ENCODE measurements at places on chromosomes 7 and 10.

- DNase-seq = no peak
Measured at GRCh38 chr7:108188724-108189123, 58.6 kb upstream of the LAMB4 start.

GRCh38 chr10:69846293-69846921, 44.7 kb downstream of the COL13A1 start:
- DNase-seq = no peak

GRCh38 chr7:21304808-21305375, 123.0 kb upstream of the SP4 start:
- no peak for DNase-seq

GRCh38 chr10:119515511-119516045, 26.9 kb downstream of the RGS10 start:
- DNase-seq = no peak

GRCh38 chr10:71393841-71394475, 2.8 kb upstream of the CDH23 start:
- no peak for DNase-seq

GRCh38 chr7:22235134-22235533, 121.8 kb downstream of the RAPGEF5 start:
- no peak for DNase-seq

DNA sequence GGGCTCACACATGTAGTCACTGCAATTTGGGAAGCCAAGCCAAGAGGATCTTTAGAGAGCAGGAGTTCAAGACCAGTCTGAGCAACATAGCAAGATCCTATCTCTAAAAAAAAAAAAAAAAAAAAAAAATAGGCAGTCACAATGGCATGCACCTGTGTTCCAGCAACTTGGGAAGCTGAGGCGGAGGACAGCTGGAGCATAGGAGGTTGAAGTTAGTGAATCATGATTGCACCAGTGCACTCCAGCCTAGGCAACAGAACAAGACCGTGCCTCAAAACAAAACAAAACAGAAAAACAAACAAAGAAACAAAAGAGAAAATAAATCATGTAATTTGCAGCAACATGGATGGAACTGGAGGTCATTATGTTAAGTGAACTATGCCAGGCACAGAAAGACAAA, 33.6 kb upstream of the BICC1 start:
- DNase-seq = no peak

DNA sequence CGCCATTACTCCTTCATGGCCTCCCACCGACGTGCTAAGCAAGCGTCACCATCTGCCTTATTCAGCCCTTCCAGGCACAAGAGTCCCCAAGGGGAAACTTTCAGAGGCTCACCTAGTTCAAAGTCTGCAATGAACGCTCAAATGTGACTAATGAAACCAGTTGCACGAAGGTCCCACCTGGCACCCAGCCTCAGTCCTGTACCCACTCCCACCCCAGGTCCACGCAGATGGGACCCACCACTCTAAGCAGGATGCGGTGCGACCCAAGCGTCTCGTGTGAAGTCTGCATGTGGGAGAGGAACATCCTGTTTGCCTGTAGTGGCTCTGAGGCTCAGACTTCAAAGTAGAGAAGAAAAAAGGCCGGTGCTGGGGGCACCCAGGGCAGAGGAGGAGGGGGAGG, 40.3 kb downstream of the RGS10 start:
- DNase-seq = no peak

- no peak for DNase-seq
Measured at GRCh38 chr10:22367471-22367870, 22.2 kb downstream of the SPAG6 start.

GRCh38 chr7:9391221-9391620, 957.8 kb downstream of the NXPH1 start:
- DNase-seq = no peak

DNA sequence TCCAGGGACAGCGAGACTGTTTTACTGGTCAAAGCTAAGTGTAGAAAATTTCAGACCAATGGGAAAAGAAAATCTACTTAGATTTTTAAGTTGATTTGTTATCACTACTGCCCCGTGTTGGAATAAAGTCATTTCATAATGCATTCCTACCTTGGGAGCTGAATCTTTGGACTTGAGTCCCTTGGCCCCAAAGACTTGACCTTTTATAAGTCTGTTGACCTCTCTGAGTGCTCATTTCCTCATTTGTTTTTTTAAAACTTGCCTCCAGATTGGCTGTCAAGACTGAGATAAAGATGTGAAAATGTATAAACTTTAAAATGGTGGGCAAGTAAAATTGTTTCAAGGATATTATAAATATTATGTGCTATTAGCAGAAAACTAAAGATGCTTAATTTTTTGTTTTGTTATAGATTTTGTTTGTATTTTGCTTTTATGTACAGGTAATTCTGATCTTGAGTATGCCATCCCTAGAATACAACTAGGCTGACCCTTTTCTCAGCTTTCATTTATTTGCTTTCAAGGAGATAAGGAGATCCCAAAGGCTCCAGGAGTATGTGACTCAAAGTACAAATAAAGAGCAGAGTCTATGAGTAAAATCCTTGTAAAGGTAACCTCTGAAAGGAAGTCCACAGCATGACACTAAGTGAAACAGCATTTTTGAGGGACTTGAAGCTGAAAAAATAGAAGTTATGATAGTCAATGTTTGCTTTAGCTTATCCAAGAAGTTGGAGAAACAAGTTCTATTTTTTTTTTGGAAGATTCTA, 54.6 kb downstream of the TMEM26 start:
- DNase-seq = no peak

DNA sequence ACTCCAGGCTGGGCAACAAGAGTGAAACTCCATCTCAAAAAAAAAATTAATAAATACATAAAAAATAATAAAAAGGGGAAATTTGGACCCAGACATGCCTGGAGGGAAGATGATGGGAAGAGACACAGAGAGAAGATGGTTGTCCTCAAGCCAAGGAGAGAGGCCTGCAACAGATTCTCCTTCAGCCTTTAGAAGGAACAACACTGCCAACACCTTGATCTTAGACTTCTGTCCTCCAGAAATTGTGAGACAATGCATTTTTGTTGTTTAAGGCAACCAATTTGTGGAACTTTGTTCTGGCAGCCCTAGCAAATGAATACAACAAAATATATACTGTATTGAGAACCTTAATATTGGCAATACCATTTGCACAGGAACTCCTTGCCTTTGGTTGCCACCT, 180.3 kb upstream of the TNS3 start:
- DNase-seq = no peak

DNA sequence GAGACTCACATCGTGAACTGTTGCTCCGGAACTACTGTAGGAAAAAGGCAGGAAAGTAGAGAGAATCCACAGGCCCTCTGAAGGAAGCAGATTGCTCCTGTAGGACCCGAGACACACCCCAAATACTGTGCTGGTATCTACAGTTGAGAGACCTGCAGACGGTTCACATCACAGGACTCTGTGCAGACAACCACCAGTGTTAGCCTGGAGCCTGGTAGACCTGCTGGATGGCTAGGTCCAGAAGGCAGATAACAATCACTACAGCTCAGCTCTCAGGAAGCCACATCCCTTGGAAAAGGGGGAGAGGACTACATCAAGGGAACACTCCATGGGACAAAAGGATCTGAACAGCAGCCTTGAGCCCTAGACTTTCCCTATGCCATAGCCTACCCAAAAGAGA, 311.8 kb upstream of the PRKCQ start:
- no peak for DNase-seq

GRCh38 chr7:78792006-78792405, 661.5 kb downstream of the MAGI2 start:
- no peak for DNase-seq

- no peak for DNase-seq
Measured at GRCh38 chr7:121604627-121605316, 208.7 kb upstream of the FAM3C start.

DNA sequence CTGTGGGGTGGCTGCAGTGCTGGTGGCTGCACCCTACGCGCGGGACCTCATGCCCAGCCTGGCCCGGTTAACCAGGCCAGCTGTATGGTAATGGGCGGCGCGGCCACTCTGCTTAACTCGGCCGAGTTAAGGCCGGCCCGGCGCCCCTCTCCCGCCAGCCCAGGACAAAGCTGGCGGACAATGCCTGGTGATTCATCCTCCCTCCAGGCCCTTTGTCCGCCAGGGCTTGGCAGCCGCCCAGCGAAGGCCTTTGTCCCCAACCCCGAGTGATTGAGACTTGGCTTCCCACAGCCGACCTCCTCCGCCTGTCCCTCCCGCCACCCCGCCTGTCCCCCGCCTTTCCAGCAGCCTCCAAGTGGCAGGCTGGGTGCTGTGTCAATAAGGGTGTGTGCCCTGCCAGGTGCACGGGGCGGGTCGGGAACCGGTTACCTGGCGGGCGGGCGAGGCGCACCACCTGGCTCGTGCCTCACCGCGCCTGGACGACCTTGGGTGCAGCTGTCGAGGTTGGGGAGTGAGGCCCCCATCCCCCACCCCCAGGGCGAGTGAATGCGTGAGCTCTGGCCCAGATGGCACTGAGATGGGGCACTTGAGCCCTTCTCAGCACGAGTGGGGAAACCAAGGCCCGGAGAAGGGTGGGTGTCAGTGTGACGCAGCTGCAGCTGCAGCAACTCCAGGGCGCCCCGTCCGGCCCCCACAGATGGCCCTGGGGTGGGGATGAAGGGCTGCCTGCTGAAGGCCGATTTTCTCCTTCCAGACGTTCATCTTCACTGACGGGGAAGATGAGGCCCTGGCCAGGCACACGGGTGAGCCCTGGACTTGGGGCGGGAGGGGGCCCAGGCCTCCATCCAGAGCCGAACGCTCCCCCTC, 4.6 kb downstream of the LFNG start:
- peak; percentile 24 for DNase-seq

DNA sequence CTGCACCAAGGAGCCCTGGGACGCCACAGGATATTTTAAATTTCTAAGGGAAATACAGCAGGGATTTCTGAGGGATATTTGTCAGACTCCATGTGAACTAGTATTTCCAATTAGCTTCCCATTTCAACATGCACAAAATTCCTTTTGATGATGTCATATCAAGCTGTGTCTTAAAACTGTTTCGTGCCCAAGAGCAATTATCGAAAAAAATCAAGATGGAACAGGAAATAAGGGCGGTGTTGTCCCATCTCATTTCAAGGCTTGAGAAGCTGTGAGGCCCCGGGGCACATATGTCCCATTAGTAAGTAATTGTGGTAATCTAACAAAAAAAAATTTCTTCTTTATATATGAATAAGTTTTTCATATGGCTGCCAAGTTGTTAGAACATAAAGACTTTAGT, 47.4 kb downstream of the PPP1R17 start:
- DNase-seq = no peak

DNA sequence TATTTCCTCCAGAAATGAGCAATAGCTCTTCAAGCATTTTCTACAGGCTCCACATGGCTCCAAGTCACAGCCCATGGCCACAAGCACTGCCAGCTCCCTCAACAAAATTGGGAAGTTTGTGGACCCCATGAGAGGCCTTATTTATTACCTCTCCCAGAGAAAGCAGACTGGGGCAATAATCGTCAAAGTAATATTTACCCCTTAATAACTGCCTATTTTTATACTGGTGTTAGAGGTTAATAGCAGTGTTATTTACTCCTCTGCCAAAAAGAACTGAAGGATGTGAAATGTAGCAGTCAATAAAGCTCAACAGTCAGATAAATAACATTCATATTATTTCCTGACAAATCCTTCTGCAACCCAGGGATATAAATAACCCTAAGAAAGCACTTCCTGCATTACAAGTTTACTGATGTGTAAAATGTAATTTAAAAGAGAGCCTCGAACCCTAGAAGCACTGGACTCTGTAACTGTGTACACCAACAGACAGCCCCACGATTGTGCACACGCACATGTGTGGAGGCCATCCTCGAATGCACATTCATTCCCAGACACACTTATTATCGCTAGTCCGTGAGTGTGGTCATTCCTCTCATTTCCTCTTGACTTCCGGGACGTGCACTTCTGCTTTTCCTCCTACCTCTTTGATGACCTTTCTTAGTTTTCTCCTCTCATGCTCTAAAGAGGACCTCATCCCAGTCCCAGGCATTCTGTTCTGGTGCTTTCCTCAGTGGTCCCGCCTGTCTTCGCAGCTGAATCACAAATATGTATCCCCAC, 157.4 kb downstream of the EVX1 start:
- DNase-seq = no peak

GRCh38 chr7:70744492-70744891, 387.5 kb upstream of the GALNT17 start:
- DNase-seq = no peak

GRCh38 chr7:22671177-22671879, 55.7 kb upstream of the IL6 start:
- no peak for DNase-seq

DNA sequence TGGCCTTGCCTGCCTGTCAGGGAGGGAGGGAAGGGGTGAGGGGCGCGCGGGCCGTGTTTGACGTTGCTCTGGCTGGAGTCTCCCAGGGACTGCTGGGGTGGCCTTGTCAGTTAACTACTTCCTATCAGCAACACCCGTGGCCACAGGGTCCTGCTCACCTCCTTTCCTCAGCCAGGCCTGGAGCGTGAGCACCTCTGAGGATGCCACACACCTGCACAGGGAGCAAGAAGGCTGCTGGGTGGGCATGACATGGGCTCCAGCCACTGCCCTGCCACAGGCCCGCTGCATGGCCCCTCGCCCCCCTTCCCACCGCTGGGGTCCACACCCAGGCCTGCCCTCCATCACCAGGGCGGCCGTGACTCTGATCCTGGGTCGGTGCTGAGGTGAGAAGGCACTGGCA, 212.4 kb downstream of the ELFN1 start:
- DNase-seq = peak; percentile 76

GRCh38 chr10:86004337-86004736, 362.3 kb downstream of the GRID1 start:
- DNase-seq = no peak

- no peak for DNase-seq
Measured at GRCh38 chr7:47758546-47758945, 176.6 kb upstream of the TNS3 start.

- no peak for DNase-seq
Measured at GRCh38 chr7:148142660-148143248, 447.8 kb upstream of the C7orf33 start.

GRCh38 chr10:78382047-78382446, 348.4 kb downstream of the RPS24 start:
- DNase-seq = no peak

DNA sequence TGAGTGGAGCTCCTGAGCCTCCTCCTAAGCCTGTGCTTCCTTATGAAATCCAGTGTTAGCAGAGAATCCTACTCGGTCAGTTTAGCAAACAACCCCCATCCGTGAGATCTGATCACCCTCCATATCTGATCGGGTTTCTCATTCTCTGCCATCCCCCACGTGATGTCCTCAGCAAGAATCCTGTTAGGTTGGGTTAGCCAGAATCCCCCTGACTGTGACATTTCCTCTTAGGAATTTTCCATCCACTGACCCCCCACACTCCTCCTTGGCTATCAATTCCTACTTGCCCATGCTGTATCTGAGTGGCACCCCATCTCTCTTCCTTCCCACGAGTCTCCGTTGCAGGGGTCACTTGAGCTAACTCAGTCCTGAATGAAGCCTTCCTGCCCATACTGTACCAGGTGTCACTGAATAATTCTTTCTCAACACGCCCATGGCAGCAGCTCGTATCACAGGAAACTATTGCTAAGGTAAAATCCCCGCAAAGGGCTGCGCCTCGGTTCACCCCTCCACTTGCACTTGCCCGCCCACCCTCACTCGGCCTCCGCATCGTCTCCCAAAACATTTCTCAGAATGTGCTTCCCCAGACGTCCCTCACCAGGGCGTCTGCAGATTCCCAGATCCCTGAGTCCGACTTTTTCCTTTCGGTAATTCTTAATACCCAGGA, 44.1 kb downstream of the MYOF start:
- no peak for DNase-seq

GRCh38 chr10:61078542-61079275, 134.7 kb upstream of the RHOBTB1 start:
- no peak for DNase-seq

All from GF-D8 (cell line).